ENCODE measurements at places on chromosomes 12 and 14.

- no peak for DNase-seq
Measured at GRCh38 chr12:115374480-115375185, 690.7 kb upstream of the TBX3 start.

GRCh38 chr14:70622111-70622712 is 19.5 kb upstream of the TTC9 start:
- DNase-seq = peak; percentile 0

- no peak for DNase-seq
Measured at GRCh38 chr12:89468017-89468416, 56.6 kb downstream of the GALNT4 start.

GRCh38 chr14:47411523-47411922 is 263.9 kb downstream of the MDGA2 start:
- DNase-seq = no peak

GRCh38 chr14:82244791-82245190 is 711.1 kb upstream of the SEL1L start:
- no peak for DNase-seq

GRCh38 chr12:90299666-90300065 is 591.0 kb upstream of the ATP2B1 start:
- no peak for DNase-seq

DNA sequence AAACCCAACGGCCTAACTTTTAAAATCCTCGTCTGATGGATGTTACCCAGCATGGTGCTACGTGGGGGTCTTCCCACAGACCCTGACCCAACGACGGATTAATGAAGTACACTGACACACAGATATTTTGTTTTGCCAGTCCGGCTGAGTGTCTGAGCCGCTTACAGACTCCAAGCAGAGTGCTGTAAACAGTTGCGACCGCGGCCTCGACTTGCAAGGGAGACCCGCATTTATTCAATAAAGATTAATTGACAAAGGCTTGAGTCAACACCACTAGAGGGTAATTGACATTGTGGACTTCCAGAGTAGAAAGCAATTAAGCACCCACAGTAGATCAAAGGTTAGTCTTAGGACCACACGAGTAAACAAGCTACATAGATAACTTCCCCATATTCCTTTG is 1042.4 kb downstream of the AACS start:
- no peak for DNase-seq

DNA sequence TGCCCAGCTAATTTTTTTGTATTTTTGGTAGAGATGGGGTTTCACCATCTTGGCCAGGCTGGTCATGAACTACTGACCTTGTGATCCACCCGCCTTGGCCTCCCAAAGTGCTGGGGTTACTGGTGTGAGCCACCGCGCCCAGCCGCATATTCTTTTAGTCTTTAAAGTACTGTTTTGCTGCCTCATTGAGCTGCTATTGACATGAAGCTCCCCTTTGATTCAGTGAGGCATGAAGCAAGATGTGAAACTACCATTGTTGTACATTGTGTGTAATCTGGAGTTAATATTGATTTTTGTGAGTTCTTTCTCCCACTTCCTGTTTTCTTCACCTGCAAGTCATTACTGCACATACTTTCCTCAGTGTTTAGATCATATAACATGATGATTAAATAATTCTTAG is 80.8 kb downstream of the MNAT1 start:
- DNase-seq = no peak

GRCh38 chr14:78086342-78086741 is 83.8 kb upstream of the NRXN3 start:
- no peak for DNase-seq

- no peak for DNase-seq
Measured at GRCh38 chr12:102215992-102216691, 18.5 kb upstream of the PMCH start.

- DNase-seq = no peak
Measured at GRCh38 chr12:90589956-90590355, 365.0 kb downstream of the CCER1 start.

DNA sequence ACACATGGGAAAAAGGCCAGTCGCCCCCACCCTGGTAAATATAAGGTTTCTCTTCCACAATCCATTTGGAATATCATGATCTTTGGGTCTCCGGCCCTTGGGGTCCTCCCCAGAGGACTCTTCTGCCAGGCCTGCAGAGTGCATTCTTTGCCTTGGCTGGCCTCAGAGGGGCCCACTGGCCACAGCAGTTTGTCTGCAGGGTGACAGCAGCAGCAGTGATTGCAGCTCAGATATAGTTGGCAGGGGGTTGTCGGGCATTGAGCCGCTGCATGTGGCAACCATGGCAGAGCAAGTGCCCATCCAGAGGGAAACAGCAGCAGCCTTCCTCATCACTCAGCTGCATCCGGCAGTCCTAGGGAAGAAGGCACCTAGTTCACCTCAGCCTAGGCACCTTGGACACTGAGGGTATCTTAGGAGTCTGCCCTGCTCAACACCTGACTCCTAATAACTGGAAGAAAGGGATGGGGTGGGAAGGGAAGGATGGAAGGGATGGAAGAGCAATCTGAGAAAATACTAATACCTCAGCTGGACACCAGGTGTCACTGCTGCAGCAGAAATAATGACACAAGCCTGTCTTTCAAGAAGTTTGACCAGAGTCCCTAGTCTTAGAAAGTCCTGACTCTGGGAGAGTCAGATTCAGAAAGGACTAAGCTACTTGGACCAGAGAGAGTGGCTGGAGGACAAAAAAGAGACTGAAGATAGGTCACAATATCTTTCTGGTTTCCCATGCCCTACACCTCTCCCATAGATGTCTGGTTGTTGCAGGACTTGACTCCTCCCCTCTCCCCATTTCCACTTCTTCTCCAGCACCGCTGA is 8.9 kb downstream of the AJUBA start:
- peak; percentile 71 for DNase-seq

DNA sequence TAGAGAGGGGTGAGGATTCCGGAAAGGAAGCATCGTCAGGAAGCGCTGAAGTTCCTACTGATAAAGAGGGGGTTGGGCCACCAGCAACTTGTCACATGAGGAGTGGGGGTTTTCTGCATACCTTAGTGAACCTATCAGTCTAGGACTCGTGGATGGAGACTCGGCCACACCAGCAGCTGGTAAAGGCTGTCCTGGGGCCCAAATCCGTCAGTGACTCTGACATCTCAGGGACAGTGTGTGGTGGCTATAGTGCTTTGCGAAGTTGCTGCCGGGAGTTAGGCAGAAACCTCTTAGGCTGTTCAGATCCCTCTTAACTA is 16.4 kb downstream of the RNASE2 start:
- no peak for DNase-seq

DNA sequence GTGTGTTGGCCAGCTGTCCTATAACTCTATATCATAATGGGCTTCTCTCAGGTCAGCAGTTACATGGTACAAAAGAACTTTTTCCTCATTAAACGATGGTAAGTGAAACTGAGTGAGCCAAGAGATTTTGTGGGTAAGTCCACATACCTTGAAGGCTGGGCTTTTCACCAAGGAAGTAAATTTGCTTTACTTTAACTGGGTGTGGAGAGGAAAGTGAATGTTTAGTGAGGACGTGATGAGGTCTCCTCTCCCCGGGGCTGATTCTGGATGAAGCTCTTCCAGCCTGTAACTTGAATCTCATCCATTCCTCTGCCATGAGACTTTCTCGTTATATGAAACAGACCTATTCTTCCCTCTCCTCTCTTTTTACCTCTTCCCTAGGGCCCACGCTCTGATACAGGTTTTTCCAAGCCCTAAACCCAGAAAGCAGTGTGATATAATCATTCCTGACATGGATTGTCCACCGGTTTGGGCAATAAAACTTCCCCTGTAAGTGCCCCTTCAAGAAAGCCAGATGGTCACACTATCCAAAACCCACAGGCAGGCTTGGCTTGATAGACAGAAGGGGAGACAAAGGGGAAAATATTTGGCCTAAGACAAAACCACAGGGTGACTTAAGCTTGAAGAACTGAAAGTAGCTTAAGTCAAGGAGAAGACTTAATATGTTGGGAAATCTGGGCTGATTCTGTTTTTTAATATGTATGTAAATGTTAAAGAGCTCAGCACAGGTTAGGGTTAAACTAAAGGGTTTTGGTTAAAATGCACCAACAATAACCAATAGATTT is 50.3 kb downstream of the CIT start:
- no peak for DNase-seq

DNA sequence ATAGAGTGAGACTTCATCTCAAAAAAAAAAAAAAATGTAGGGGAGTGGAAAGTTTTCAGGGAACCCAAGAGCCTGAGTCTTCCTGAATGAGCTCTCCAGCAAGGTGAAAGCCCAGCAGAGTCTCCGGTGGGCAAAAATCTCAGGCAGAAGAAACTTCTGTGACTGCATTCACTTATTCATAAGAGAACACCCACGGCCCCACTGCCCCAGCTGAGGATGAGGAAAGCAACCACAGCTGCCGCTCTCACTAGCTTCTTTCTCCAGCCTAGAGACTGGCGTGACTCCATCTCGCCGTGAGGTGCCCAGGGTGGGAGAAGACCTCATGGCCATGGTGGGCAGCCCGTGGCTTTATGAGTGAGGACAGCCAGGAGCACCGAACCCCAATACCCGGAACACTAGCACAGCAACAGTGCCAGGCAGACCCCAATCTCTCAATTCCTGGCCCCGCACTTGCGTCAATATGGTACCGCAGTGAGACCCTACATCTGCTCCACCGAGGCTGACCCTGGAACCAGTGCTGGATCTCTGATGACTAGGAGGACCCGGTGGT is 29.7 kb upstream of the DYNC1H1 start:
- no peak for DNase-seq

DNA sequence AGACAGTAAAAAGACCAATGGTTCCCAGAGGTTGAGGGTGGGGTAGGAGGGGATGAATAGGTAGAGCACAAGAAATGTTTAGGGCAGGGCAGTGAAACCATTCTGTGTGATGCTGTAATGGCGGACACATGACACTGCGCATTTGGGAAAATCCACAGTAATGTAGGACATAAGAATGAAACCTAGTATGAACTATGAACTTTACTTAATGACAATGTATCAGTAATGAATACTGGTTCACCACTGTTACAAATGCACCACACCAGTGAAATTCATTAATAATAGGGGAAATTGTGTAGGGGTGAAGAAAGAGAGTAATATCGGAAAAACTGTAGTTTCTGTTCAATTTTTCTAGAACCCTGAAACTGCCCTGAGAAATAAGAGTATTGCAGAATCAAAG is 5.6 kb downstream of the ERH start:
- DNase-seq = no peak

DNA sequence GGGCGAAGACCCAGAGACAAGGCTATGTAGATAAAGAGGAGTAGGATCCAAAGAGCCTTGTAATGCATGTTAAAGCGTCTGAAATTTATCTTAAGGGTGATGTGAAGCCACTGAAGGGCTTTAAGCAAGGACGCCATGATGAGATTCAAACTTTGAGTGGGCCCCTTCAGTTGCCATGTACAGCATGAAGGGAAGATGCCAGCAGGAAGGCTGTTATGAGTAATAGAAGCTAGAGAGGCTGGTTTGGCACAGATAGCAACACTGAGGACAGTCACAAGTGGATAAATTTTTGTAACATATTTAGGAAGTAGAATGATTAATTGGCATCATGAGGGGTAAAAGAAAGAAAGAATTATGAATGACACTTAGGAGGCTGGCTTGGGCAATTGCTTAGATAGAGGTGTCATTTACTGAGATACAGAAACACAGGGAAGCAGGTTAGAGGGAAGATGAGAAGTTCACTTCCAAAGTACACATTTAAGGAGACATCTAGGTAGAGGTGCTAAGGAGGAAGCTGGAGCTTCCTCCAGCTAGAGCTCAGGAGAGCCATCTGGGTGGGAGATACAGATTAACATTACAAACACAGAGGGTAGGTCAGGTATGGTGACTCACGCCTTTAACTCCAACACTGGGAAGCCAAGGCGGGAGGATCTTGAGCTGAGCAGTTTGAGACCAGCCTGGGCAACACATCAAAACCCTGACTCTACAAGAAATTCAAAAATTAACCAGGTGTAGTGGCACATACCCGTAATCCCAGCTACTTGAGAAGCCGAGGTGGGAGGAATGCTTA is 13.7 kb downstream of the ATG2B start:
- no peak for DNase-seq

GRCh38 chr12:92446083-92446460 is 256.7 kb upstream of the PLEKHG7 start:
- no peak for DNase-seq

- peak; percentile 20 for DNase-seq
Measured at GRCh38 chr14:88798156-88798555, 5.4 kb upstream of the EML5 start.

DNA sequence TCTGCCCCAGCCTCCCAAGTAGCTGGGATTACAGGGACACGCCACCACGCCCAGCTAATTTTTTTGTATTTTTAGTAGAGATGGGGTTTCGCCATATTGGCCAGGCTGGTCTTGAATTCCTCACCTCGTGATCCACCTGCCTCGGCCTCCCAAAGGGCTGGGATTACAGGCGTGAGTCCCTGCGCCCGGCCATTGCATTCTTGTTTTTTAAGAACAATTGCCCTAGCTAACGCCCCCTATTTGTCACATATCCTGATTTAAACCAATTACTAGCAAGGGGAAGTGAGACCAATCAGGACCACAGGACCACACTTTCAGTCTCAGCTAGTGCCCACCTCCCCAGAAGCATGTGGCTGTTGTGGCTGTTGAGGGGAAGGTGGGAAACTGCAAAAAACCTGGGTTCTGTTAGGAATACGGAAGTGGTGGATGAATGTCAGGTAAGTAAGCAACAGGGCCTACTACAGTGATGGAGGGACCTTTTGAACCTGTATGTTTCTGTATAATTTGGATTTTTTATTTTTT is 37.8 kb upstream of the NFYB start:
- DNase-seq = no peak

GRCh38 chr14:85607651-85608081 is 77.7 kb downstream of the FLRT2 start:
- no peak for DNase-seq

DNA sequence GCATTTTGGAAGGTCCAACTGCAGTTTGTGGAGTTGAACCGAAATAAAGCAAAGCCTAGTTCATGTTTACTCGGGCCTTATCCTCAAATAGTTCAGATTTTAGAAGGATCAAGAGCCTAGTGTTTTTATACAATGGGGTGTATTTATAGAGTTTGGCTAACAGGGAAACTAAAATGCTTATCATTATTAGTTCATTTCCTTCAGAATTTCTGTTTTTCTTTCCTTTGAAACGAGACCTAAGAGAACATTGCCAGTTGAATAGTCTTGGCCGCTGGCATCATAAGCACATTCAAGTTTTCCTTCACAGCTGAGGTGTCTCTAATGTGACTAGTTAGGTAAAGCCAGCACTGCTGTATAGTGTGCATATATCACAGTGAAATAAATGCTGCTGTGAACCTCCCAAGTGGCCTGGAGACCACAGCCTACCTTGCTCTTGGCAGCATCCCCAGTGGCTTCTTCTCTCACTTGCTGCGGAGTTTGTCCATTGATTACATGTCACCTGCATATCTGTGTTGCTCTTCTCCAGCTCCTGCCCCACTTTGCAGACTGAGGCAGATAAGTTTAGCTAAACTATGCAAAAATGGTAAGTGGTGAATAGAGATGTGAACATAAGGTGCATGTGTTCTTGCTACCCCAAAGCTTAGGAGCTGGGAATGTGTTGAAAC is 88.8 kb downstream of the ANO6 start:
- no peak for DNase-seq

- no peak for DNase-seq
Measured at GRCh38 chr12:92601680-92602079, 101.1 kb upstream of the PLEKHG7 start.

GRCh38 chr12:20883288-20883687 is 72.8 kb downstream of the SLCO1B3 start:
- DNase-seq = no peak
